ENCODE measurements at places on chromosomes 16 and 17. TPM values are rescaled to one million over a fixed set of nuclear protein-coding genes. Genes with fewer than 3 reads are reported as not detected.

The KRTAP4-9 gene
- total RNA-seq, result not detected

The TSNAXIP1 gene
- 0.83 TPM for total RNA-seq

The APOH gene
- total RNA-seq, result 3.0 TPM

The ITGAX gene
- total RNA-seq, result 1.4 TPM

The NPIPB6 gene
- total RNA-seq, result 2.0 TPM

The MT3 gene
- 0.28 TPM for total RNA-seq

The PRR35 gene
- 0.18 TPM for total RNA-seq

The IL17C gene
- not detected for total RNA-seq

The GRIN2C gene
- total RNA-seq, result 0.23 TPM

The ABCC3 gene
- 153 TPM for total RNA-seq

The MYL11 gene
- not detected for total RNA-seq

The MAP2K6 gene
- 7.4 TPM for total RNA-seq

The USH1G gene
- 0.10 TPM for total RNA-seq

The CDK5R1 gene
- total RNA-seq, result 3.8 TPM

The EVI2B gene
- 0.17 TPM for total RNA-seq

The HOXB5 gene
- 1.5 TPM for total RNA-seq

The TMEM92 gene
- total RNA-seq, result 25.8 TPM

The CCL14 gene
- total RNA-seq, result not detected

The ABCC12 gene
- 0.09 TPM for total RNA-seq

The CTRL gene
- total RNA-seq, result 1.8 TPM

The CSH2 gene
- not detected for total RNA-seq

The KCNG4 gene
- not detected for total RNA-seq

The GUCY2D gene
- total RNA-seq, result not detected

The MT1M gene
- total RNA-seq, result not detected

The SEPTIN12 gene
- not detected for total RNA-seq

The SLFN14 gene
- total RNA-seq, result not detected

The PRSS8 gene
- total RNA-seq, result 0.57 TPM

The CHST5 gene
- total RNA-seq, result 0.04 TPM

The RNF222 gene
- not detected for total RNA-seq

The POLG2 gene
- total RNA-seq, result 16.9 TPM

The MYCBPAP gene
- total RNA-seq, result 0.53 TPM

The SOX8 gene
- 1.4 TPM for total RNA-seq

The SLC16A6 gene
- total RNA-seq, result 0.53 TPM

The MEOX1 gene
- not detected for total RNA-seq

The DPEP3 gene
- not detected for total RNA-seq

The MED1 gene
- 34.2 TPM for total RNA-seq

The VPS35L gene
- 27.9 TPM for total RNA-seq

The GAS7 gene
- total RNA-seq, result 0.29 TPM

The SCN4A gene
- 0.06 TPM for total RNA-seq

The FSCN2 gene
- total RNA-seq, result 1.4 TPM

The TRPV2 gene
- total RNA-seq, result 0.61 TPM

The PLA2G10 gene
- total RNA-seq, result 0.27 TPM

The GIT1 gene
- 75.1 TPM for total RNA-seq
